ENCODE measurements at places on chromosomes 3 and 15. TPM values are rescaled to one million over a fixed set of nuclear protein-coding genes. Genes with fewer than 3 reads are reported as not detected.

Gene COPG1
- 49.8 TPM for polyA plus RNA-seq

Gene LMAN1L
- polyA plus RNA-seq = 2.4 TPM

Gene CCDC54
- polyA plus RNA-seq = not detected

Gene VPS8
- polyA plus RNA-seq = 9.1 TPM

Gene GOLGA8O
- 0.08 TPM for polyA plus RNA-seq

Gene SAMMSON
- not detected for polyA plus RNA-seq
